ENCODE measurements at places on chromosomes 7 and 10.

DNA sequence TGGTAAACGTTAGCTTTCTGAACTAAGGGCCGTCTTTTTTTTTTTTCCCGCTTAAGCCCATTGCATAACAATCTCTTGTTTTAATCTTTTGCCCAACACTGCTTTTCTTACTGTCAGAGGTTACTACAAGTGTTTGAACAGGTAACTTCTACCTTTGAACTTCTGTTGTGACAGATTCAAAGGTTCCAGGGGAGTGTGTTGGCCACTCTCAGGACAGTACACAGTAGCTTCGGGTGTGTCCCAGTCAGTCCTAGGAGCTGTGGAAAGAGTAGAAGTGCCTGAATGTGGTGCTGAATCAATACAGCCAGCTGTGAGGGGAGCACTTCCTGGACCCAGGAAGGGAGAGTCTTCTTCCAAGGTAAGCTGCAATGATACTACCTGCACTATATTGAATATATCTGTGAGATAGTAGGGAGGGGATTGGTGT is at the start of gene ACSL5:
Gene ACSL5, plus strand, starts transcription at position 205 of the 427 bp plus-strand sequence. CDS start 20,831 bp downstream, outside the sequence.
- no peak for DNase-seq

- no peak for DNase-seq
These were observed 50.2 kb upstream of the PDCD4 start for GRCh38 chr10:110821508-110821907.

GRCh38 chr10:84237199-84238051 is 3.9 kb downstream of the LRIT1 start:
- no peak for DNase-seq

DNA sequence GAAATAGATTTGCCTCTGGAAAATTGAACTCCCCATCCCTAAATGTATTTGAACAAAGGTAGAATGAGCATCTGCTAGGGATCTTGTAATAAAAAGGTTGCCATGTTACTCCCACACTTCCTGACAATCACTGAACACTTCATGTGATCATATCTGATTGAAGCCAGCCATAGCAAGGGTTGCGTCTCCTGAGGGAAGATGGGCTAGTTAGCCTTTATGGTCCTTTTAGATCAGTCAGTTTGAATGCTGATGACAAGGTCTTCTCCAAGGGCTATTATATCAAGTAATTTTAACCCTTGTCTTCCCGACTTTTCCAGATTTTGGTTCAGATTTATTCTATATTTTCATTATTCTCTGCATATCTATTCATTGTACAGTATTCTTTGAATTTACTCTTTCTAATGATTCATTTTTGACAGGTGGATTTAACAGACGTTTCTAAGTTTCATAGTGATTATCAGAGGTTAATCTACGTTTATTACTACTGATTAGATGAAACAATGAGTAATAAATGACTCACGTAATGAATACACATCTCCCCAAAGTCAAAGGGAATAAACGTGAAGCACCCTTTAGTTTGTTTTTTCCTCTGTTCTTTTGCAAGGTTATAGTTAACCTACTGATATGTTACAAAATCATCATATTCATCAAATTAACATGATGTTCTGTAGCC is 28.1 kb downstream of the CSGALNACT2 start:
- no peak for DNase-seq

DNA sequence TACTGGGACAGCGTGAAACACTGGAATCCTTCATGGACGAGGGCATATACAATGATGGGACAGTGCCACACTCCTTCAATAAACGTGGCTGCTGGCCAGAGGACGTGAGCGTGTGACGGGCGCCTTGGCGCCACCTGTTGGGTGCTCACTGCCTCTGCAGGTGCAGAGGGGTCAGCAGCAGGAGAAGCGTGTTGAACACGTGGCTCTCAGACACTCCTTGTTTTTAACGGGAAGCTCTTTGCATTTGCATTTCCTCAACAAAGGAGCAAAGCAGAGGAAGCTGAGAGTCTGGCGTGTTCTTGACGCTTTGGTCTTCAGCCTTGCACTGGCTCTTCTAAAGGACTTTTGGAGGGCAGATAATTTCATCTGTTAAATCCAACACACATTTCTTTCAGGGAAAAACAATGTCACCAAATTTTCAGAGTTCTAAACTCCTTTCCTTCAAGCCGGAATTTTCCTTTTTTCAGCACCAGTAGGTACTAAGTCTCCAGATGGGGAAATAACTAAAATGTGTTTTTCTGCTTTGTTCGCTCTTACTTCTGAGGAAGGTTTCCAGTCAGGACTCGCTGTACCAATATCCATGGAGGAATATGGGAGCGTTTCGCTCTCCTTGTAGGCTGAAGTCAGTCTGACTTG is 2.9 kb upstream of the GET4 start:
- DNase-seq, result peak; percentile 91

DNA sequence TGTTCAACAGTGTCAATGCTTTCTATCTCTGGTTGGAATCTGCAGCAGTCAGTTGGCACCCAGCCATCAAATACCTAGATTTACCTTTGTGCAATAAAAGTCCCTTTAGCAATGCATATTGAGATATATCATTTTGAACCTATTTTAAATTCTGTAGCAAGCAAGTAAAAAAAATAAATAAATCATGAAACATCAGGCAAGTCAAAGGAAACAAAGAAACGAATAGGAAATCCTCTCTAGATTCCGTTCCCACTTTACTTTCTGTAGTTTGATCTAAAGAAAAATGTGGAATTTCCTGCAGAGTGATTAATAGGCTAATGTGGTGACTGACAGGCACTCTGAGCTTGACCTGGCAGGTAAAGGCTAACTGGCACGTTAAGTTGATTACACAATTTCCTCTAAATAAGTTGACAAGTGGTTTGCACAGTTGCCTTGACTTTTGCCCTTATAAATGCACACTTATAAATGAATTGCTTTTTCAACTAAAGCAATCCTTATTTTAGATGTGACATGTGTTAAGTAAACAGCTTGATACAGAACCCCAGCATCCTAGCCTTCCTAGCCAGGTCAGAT is 208.1 kb upstream of the TCF7L2 start:
- no peak for DNase-seq

GRCh38 chr10:127977357-127978009 is 70.6 kb downstream of the PTPRE start:
- no peak for DNase-seq

DNA sequence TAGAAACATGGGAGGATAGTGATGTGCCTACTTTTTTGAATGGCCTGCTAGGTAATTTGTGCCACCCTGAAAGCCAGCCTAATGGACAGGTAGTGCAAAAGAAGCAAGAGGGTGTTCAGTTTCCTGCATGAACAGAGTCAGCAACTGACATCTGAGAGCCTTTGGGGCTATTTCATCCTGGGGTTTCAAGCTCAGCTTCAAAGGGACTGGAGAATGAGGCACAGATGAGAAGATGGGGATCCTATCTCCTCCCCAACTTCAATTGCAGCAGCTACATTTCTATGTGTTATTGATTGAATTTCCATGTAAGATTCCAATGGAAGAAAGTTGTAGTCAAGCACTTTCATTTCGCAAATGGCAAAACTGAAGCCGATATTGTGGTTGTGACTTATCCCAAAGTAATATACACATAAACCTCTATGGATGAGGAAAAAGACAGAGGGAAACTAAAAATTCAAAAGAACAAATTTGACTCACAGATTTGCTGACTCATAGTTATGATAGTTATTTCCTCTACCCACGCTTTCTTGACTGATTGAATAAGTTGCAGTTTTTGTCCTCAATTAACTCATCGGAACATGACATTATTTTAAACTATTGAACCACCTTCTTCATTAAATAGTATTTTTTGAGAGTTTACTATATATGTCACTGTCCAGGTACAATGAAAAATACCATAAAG is 42.6 kb upstream of the NRP1 start:
- no peak for DNase-seq

All from kidney (tissue), 22 donors.